ENCODE measurements at places on chromosomes 2 and 18.
A peak's percentile ranks its signal among the peaks of the same experiment; 100 is the strongest.

DNA sequence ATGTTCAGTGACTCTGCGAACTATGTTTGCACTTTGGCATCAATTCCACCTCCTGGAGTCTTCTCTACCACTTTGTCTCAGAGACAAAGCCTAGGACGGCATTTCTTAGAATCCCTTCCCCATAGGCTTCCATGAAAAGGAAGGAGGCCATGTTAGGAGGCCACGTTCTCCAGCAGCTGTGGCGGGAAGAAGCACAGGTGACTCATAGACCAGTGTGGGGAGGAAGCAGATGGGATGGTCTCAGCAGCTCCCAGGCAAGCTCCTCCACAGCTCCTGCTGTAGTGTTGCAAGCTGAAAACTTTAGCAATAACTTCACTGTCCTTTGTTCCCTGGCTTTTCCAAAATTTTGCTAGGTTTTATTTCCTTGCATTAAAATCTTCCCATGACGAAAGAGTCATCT lies 781.3 kb upstream of the ID2 start:
- DNase-seq, result no peak

- DNase-seq, result peak; percentile 73
These were observed 103.0 kb downstream of the CDK15 start for GRCh38 chr2:201909348-201909747.

DNA sequence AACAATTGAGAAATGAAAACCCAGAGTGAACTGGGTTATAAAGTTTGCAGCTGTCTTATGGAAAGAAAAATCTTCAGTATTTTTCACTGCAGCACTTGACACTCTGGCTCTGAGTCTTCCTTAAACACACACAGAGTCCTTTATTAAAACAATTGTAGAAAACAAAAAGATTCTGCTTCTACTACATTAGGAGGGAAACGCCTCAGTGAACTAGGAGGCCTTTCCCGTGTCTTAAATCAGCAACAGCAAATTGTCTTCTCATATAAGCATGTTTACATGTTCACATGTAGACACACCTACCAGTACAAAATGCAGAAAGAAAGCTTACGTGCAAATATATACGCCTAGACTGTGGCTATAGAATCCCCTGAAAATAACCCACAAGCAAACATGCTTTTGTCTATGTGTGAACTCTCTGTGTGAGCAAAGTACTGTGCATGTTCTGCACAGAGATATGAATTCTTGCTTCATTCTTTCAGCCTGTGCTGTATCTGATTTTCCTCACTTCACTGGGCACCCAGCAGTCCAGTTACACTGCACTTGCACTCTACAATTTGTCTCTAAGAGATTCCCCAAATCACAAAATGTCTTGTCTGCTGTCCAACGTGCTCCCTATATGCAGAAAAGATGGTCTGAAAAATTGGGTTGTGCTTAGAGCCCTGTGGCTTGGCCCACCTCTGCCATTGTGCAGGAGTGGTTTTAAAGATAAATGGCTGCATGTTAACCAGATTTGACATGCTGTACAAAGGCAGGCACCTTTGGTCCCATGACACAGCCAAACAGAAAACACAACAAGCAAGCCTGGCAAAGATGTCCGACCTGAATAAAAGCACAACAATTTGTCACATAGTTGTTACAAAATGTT lies 24.5 kb downstream of the ZEB2 start:
- DNase-seq, result no peak

- DNase-seq, result no peak
These were observed 37.0 kb upstream of the NT5DC4 start for GRCh38 chr2:112683550-112684414.

GRCh38 chr2:12727065-12727464 lies 10.3 kb downstream of the TRIB2 start:
- DNase-seq, result no peak

DNA sequence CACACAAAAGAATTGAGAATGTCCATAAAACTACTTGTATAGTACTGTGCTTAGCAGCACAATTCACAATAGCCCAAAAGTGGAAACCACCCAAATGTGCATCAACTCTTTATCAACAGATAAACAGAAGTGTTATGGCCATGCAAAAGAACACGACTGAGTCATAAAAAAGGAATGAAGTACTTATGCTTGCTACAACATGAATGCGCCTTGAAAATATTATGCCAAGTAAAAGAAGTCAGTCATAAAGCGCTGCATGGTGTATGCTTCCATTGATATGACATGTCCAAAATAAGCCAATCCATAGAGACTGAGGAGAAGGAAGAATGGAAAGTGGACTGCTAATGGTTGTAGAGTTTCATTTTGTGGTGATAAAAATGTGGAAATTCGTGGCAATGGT lies 12.1 kb upstream of the MAP2 start:
- no peak for DNase-seq

- no peak for DNase-seq
These were observed 68.7 kb downstream of the DNAJC10 start for GRCh38 chr2:182784777-182785176.

- no peak for DNase-seq
These were observed 1293.5 kb upstream of the CHAC2 start for GRCh38 chr2:52474091-52474490.

DNA sequence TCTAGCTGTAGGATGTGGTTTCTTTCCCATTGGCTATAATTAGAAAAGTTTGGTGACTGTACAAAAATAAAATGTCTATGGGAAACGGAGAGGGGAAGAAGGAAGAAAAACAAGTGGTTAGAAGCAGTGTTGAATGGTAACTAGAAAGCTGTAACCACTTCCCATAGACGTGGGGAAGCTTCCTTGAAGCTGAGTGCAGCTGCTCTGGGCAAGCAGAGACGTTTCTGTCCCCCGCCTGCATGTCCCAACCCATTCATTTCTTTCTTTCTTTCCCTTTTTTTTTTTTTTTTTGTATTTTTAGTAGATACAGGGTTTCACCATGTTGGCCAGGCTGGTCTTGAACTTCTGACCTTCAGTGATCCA lies 367.8 kb upstream of the HS6ST1 start:
- no peak for DNase-seq

GRCh38 chr2:199310771-199311585 lies 146.8 kb downstream of the SATB2 start:
- no peak for DNase-seq

- no peak for DNase-seq
These were observed 70.1 kb downstream of the DGKD start for GRCh38 chr2:233424154-233424951.

GRCh38 chr2:205762881-205763280 lies 80.6 kb downstream of the NRP2 start:
- no peak for DNase-seq

DNA sequence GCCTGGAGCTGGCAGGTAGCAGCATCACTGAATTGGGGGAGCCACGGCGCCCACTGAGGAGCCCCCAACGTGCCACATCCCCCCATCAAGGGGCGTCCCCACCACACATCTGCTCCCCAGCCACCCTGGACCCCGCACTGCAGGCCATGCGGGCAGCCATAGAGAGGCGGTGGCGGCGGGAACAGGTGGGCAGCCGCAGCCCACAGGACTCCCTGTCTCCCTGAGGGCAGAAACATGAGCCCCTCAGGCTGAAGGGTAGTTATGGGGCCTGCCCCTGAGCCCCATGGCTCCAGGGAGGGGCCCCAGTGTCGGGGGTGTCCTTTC lies 26.6 kb downstream of the CROCC2 start:
- DNase-seq, result peak; percentile 29

GRCh38 chr18:62324917-62325805 lies at the start of gene TNFRSF11A:
Gene TNFRSF11A, plus strand, starts transcription at chr18:62325310. Its CDS starts 43 bp downstream, at chr18:62325353.
- no peak for DNase-seq

GRCh38 chr2:2328848-2329247 lies 2.2 kb downstream of the MYT1L start:
- DNase-seq, result no peak

GRCh38 chr2:84393829-84394228 lies 65.3 kb downstream of the SUCLG1 start:
- DNase-seq, result peak; percentile 68

DNA sequence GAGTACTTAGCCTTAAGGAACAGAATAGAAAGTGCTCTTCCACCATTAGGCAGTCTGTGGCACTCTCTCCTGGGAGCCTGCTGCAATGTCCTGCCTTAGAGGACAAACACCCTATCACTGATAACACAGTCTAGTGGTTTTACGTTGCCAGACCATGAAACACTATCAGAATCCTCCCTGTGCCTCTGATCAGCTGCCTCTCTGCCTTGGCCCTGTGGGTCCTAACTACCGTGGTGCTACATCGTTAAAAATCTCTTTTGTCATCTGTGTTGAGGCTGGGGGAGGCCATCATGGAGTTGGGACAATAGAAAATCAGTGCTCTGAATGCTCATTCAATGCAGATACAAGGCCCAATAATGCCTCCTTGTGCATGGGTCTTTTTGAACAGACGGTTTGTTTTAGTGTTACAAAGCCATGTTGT lies 11.9 kb upstream of the APCDD1 start:
- DNase-seq, result no peak

- no peak for DNase-seq
These were observed 18.0 kb upstream of the PDE1A start for GRCh38 chr2:182444806-182445205.

- DNase-seq, result no peak
These were observed 34.2 kb downstream of the ATOH8 start for GRCh38 chr2:85787981-85788340.

DNA sequence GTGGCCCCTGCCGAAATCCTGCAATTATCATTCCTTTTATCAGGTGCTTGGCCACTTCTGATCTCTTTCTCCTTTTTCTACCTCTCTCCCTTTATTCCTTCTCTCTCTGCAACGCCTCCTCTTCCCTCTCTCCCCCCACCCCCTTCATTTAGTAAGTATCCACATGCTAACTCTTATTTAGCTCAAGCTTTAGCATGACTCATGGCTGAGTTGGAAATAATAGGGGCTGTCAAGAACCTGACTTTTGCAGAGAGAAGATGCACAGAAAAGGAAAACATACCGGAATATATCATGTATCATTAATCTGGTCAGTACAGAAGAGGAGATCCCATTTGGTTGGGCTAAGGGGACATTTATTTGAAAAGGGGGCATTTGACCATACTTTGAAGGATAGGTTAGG lies 33.1 kb downstream of the FAM171B start:
- DNase-seq, result no peak

DNA sequence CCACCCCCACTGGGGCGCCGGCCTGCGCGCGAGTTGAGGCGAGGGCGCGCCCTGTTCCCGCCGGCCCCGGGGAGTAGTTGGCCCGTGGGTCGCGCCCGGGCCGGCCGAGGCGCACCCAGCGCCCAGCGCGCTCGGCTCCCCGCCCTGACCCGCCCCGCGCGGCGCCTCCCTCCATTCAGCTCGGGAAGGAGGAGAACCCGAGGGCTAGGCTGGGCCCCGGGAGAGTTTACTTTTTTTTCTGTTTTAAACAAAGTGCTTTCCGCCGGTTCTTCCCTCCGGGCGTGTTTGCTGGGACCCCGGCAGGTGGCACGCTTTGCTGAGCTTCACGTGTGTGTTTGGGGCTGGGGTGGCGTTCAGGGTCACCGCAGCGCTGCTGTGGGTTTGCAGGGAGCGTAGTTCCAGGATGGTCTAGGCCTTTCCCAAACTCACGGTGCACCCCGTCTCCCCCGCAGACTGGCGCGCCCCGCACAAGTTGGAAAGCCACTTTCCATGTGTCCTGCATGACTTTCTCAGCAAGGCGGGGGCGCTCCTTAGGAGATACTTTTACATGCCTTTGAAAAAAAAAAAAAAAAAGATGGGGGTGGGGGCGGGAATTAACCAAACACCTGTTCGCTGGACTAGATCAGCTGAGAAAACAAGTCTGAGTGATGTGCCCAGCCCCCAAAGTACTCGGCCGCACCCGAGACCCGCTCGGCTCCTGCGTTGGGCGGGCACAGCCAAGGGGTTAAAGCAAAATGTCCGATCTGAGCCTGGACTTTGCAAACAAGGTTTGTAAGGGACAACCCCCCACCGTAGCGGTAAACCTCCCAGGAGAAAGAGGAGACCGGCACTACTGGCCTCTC lies 825 bp downstream of the ITGA6 start:
- no peak for DNase-seq

GRCh38 chr2:63613391-63613901 lies 24.7 kb downstream of the MDH1 start:
- peak; percentile 66 for DNase-seq

GRCh38 chr2:36834731-36835524 lies 131.4 kb downstream of the STRN start:
- no peak for DNase-seq

DNA sequence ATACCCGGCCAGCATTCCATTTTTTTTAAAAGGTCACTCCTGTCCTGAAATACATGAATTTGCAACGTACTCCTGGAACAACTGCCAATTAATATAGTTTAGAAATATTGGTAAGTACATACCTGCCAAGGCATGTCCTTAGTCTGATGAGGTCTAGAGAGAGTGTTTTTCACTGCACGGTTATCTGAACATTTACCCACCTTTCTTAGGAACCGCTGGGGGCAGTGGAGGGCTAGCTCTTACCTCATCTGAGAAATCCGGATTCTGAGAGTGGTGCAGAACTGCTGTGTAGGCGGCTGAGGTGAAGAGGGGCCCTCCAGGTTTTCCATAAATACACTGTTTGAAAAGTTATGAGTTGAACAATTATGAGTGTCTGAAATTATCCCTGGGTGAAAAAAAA lies 133.1 kb upstream of the CCDC195 start:
- DNase-seq, result no peak

GRCh38 chr2:54258166-54258565 lies 2.1 kb upstream of the TSPYL6 start:
- no peak for DNase-seq

GRCh38 chr2:148667113-148667836 lies 22.7 kb downstream of the EPC2 start:
- no peak for DNase-seq

- DNase-seq, result no peak
These were observed 52.8 kb upstream of the RTN4 start for GRCh38 chr2:55103046-55103445.

DNA sequence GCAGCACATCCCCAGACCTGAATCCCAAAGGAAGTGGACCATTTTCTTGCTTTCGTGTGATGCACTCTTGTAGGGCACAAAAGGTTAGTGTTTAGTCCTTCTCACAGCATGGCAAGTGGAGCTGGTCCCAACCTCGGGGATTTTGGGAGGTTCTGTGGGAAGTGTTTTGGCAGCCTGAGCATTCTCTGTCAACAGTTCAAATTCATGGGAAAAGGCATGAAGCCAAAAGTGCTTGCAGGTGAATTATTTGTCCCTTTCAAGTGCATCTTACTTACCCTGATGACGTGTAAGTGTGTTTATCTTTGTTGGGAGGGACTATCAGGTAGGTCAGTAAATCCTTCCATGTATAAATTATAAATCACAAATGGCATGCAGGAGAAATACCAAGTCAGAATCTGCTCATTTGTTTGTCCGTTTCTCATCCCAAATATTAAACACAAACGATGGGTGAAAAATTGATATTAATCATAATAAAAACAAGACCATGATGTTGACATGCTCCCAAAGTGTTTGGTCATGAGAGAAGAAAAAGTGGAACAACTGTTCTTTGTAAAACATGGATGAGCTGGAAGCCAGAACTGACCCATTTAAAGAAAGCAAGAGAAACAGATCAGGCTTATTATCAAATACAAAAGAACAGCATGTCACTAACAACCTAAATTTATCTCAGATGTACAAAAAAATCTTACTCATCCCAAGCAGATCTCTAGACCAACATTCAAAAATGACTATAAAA lies 57.6 kb downstream of the EPHA4 start:
- DNase-seq, result no peak

DNA sequence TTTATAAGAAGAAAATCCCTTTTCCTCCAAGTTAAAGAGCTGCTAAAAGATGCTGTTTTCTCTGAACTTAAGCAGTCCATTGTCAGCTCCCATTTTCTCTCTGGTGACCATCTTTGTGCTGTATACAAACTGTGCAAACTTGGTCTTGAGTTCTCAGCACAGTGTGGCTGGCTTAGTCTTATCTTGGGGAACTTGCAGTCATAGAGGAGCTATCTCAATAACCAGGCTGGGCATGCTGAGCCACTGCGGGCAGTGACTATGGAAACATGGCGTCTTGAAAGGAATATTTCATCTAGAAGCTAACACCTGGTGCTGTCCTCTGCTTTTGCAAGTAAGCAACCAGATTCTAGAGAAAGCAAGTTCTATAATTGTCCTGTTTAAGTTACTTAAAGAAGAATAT lies 1334.4 kb upstream of the CELF4 start:
- no peak for DNase-seq
